Glutamatergic neuron (in vitro differentiated cells): ENCODE measurements at places on chromosomes 16 and 17.

- no peaks in the 10 kb centered on the region for H3K36me3 ChIP-seq
- no peak for DNase-seq
- H3K4me1 ChIP-seq: peaks cover 11% of the 10 kb centered on the region
- H3K27ac ChIP-seq: no peak overlapping the region
- H3K27me3 ChIP-seq: peaks cover 6% of the 10 kb centered on the region
Observed at GRCh38 chr17:15409721-15410250, 57.6 kb downstream of the CDRT4 start.

DNA sequence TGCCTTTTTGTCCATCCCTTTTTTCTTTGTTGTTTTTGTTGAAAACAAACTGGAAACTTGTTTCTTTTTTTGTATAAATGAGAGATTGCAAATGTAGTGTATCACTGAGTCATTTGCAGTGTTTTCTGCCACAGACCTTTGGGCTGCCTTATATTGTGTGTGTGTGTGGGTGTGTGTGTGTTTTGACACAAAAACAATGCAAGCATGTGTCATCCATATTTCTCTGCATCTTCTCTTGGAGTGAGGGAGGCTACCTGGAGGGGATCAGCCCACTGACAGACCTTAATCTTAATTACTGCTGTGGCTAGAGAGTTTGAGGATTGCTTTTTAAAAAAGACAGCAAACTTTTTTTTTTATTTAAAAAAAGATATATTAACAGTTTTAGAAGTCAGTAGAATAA is 4.9 kb downstream of the SOX9 start:
- peak overlapping the region; percentile 4 for H3K27ac ChIP-seq
- H3K4me3 ChIP-seq: peak overlapping the region; percentile 17
- no peak for DNase-seq
- peaks cover 4% of the 10 kb centered on the region for H3K36me3 ChIP-seq

- H3K27ac ChIP-seq: no peak overlapping the region
- peaks cover 4% of the 10 kb centered on the region for H3K27me3 ChIP-seq
- H3K4me1 ChIP-seq: peaks cover 44% of the 10 kb centered on the region
- DNase-seq: no peak
- no peak overlapping the region for H3K4me3 ChIP-seq
Observed at GRCh38 chr17:40556198-40556661, 9.0 kb downstream of the CCR7 start.

- no peak overlapping the region for H3K27ac ChIP-seq
- peaks cover 8% of the 10 kb centered on the region for H3K4me1 ChIP-seq
- H3K36me3 ChIP-seq: no peaks in the 10 kb centered on the region
- peak overlapping the region; percentile 35 for H3K4me3 ChIP-seq
- DNase-seq: peak; percentile 19
Observed at GRCh38 chr16:21950782-21951521, 2.2 kb upstream of the UQCRC2 start.

DNA sequence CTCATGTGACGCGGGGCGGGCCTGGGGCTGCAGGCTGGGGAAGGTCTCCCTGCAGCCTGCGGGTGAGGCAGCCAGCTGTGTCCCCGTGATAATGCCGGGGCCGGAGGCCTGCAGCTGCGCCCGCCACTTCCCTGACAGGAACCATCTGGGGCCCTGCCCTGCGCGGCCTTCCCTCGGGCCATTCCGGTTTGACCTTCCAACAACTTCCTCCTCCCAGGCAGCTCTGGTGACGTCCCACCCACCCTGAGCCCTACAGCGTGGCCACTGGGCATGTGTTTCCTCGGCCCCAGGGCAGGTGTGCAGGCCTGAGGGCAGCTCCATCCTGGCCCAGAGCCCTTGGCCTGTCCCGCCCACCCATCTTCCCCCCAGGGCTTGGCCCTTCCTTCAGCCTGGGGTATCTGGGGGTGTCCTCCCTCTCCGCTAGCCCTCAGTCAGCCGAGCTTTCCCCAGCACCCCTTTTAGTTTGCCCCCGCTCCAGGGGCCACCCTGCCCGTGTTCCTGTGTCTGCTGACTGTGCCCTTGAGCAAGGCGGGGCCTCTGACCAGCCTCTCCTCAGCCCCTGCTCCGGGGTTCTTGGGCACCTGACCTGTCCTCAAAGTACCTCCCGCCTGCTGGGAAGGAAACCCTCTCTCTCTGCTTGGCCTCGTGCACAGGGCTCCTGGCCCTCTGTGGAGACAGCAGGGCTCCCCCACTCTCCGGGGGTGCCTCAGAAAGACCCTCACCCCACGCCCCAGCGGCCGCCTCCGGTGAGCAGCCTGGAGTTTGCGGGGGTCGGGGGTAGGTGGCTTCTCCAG is at the start of gene CBFA2T3:
TSS of gene CBFA2T3 (minus strand) at position 190 of the 794 bp plus-strand sequence. CDS start 400 bp downstream, outside the sequence.
- H3K4me1 ChIP-seq: peaks cover 9% of the 10 kb centered on the region
- peak; percentile 76 for DNase-seq
- H3K36me3 ChIP-seq: no peaks in the 10 kb centered on the region
- H3K27me3 ChIP-seq: peaks cover 5% of the 10 kb centered on the region
- no peak within 1 kb of the TSS for H3K27ac ChIP-seq
- no peak within 1 kb of the TSS for H3K4me3 ChIP-seq

GRCh38 chr16:12267491-12267890 is 291.0 kb downstream of the SNX29 start:
- no peak for DNase-seq
- peaks cover 4% of the 10 kb centered on the region for H3K27me3 ChIP-seq
- no peak overlapping the region for H3K4me3 ChIP-seq
- peaks cover 11% of the 10 kb centered on the region for H3K4me1 ChIP-seq

GRCh38 chr17:71067669-71068407 is 898.5 kb downstream of the KCNJ2 start:
- H3K36me3 ChIP-seq: no peaks in the 10 kb centered on the region
- H3K4me1 ChIP-seq: no peaks in the 10 kb centered on the region
- no peak overlapping the region for H3K27ac ChIP-seq
- H3K27me3 ChIP-seq: no peaks in the 10 kb centered on the region
- no peak overlapping the region for H3K4me3 ChIP-seq

- H3K36me3 ChIP-seq: peaks cover 14% of the 10 kb centered on the region
- no peak overlapping the region for H3K4me3 ChIP-seq
- H3K27ac ChIP-seq: no peak overlapping the region
- no peaks in the 10 kb centered on the region for H3K4me1 ChIP-seq
- H3K27me3 ChIP-seq: peaks cover 6% of the 10 kb centered on the region
- DNase-seq: no peak
Observed at GRCh38 chr17:69702078-69702477, 287.6 kb downstream of the MAP2K6 start.

DNA sequence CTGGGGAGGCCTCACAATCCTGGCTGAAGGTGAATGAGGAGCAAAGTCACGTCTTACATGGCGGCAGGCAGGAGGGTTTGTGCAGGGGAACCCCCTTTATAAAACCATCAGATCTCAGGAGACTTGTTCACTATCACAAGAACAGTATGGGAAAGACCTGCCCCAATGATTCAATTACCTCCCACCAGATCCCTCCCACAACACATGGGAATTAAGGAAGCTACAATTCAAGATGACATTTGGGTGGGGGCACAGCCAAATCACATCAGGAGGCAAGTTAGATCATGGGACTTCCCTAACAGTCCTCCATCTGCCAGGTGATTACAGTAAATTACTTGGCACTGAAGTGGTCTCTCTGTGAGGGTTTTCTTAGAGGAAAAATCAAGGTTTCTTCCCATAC is 5.3 kb downstream of the TMEM114 start:
- no peak overlapping the region for H3K4me3 ChIP-seq
- no peak overlapping the region for H3K27ac ChIP-seq
- peaks cover 4% of the 10 kb centered on the region for H3K27me3 ChIP-seq
- no peak for DNase-seq

- H3K4me1 ChIP-seq: peaks cover 5% of the 10 kb centered on the region
- DNase-seq: no peak
- H3K27ac ChIP-seq: no peak overlapping the region
Observed at GRCh38 chr16:2712546-2712945, 7.5 kb downstream of the PRSS27 start.

- H3K4me1 ChIP-seq: no peaks in the 10 kb centered on the region
- H3K36me3 ChIP-seq: no peaks in the 10 kb centered on the region
- no peak overlapping the region for H3K27ac ChIP-seq
- H3K4me3 ChIP-seq: no peak overlapping the region
Observed at GRCh38 chr17:44653954-44654353, 2.3 kb upstream of the MEIOC start.

- no peak overlapping the region for H3K27ac ChIP-seq
- no peak overlapping the region for H3K4me3 ChIP-seq
- no peak for DNase-seq
- H3K36me3 ChIP-seq: peaks cover 4% of the 10 kb centered on the region
Observed at GRCh38 chr17:58228679-58229078, 9.6 kb upstream of the MKS1 start.

GRCh38 chr16:1414532-1415260 is at the start of gene UNKL:
Gene UNKL (minus strand): TSS chr16:1414704. CDS start chr16:1414691, 13 bp downstream.
- peaks cover 2% of the 10 kb centered on the region for H3K27me3 ChIP-seq
- peak within 1 kb of the TSS; percentile 81 for H3K4me3 ChIP-seq
- no peaks in the 10 kb centered on the region for H3K36me3 ChIP-seq

GRCh38 chr16:11692651-11693050 is 24.4 kb downstream of the SNN start:
- H3K36me3 ChIP-seq: no peaks in the 10 kb centered on the region
- peaks cover 21% of the 10 kb centered on the region for H3K4me1 ChIP-seq
- H3K27me3 ChIP-seq: peaks cover 2% of the 10 kb centered on the region
- DNase-seq: no peak
- H3K4me3 ChIP-seq: no peak overlapping the region

GRCh38 chr17:71548540-71549190 is 572.2 kb upstream of the SOX9 start:
- no peak overlapping the region for H3K27ac ChIP-seq
- H3K4me1 ChIP-seq: no peaks in the 10 kb centered on the region
- H3K27me3 ChIP-seq: peaks cover 2% of the 10 kb centered on the region
- no peak overlapping the region for H3K4me3 ChIP-seq
- no peak for DNase-seq

DNA sequence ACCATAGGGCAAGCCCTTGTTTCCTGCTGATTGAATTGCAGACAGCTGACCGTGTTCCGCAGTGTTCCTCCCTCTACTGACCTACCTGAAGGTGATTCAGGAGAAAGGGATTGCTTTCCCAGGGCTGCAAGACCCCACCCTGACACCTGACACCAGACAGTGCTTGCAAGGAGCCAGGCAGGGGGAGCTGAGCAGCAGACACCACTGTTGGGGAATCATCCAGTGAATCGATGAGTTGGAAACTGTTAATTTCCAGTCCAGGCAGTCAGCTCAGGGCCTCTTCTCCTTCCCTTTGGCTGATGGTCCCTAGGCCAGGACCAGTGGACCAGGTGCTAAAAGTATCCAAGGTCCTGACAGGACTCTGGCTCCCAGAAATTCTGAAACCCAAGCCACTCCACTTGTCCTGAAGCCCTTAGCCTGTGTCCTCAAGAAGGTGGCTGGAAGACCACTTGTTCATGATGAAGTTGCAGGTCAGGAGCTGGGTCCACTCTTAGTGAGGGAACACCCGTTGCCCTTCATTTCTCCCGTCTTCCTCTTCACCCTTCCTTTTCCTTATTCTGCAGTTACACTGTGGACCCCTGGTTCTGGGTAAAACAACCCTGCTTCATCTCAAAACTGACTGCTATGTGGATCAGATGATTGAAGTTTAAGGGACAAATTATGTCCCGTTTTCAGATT is 9.5 kb upstream of the UNK start:
- peaks cover 29% of the 10 kb centered on the region for H3K4me1 ChIP-seq
- peaks cover 12% of the 10 kb centered on the region for H3K36me3 ChIP-seq
- H3K27ac ChIP-seq: peak overlapping the region; percentile 49
- peaks cover 7% of the 10 kb centered on the region for H3K27me3 ChIP-seq
- no peak overlapping the region for H3K4me3 ChIP-seq

DNA sequence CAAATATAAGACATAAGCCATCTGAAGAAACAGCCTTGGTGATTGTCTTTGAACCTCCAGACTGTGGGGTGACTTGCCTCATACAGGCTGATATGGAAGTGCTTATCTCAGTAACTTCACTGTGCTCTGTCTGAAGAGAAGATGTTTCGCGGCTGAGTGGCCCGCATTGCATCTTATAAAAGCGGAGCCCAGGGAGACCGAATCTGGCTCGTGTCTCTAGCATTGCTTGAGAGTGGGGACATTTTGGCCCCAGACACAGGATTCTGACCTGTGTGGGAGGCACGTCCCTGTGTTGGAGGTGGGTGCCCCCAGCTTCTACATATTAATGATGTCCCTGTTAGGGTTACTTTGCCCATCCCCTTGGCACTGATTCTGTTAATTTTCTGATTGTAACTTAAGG is 66.4 kb downstream of the METRNL start:
- H3K27ac ChIP-seq: no peak overlapping the region
- no peaks in the 10 kb centered on the region for H3K4me1 ChIP-seq
- H3K27me3 ChIP-seq: peaks cover 2% of the 10 kb centered on the region
- no peak overlapping the region for H3K4me3 ChIP-seq
- DNase-seq: no peak

- no peaks in the 10 kb centered on the region for H3K36me3 ChIP-seq
- no peak overlapping the region for H3K27ac ChIP-seq
- peak overlapping the region; percentile 78 for H3K4me3 ChIP-seq
- DNase-seq: no peak
- peaks cover 8% of the 10 kb centered on the region for H3K4me1 ChIP-seq
Observed at GRCh38 chr17:81912441-81913309, 1.5 kb upstream of the PCYT2 start.

DNA sequence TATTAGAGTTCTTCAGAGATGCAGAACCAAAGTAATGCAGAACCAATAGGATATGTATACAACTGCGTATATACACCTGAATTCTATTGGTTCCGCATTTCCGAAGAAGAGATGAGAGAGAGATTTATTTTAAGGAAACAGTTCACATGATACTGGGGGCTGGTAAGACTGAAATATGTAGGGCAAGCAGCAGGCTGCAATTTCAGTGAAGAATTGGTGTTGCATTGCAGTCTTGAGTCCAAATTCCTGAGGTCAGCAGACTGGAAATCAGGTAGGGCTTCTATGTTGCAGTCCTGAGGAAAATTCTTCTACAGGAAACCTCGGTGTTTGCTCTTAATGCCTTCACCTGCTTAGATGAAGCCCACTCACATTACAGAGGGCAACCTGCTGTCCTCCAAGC is 128.2 kb upstream of the MED13 start:
- H3K27ac ChIP-seq: no peak overlapping the region
- H3K36me3 ChIP-seq: no peaks in the 10 kb centered on the region
- H3K27me3 ChIP-seq: no peaks in the 10 kb centered on the region
- no peak overlapping the region for H3K4me3 ChIP-seq
- peaks cover 3% of the 10 kb centered on the region for H3K4me1 ChIP-seq
